Naive thymus-derived CD4-positive, alpha-beta T cell (primary cell): ENCODE measurements at places on chromosomes 6 and 20. TPM values are rescaled to one million over a fixed set of nuclear protein-coding genes. Genes with fewer than 3 reads are reported as not detected.

PLG gene
- total RNA-seq: 0.38 TPM

DNA sequence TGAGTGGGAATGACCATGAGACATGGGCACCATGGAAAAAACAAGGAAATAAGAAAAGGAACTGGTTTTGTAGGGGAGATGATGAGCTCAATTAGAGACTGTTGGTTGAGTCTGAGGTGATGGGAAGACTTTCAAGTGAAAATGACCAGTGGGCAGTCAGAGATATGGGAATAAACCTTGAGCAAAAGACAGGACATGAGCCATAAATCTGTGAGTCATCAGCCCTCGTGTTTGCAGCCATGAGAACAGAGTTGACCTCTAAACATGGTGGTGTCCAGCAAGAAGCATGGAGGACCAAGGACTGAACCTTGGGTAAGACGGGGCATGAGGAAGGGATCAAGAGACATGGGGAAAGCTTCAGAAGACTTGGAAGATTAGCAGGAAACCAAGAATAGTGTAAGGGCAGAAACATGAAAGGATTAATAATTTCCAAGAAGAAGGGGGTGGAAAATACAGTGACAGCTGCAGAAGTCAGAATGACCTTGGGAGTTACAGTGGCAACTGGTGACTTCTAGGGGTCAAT lies 280.6 kb upstream of the PRDM1 start:
- H3K36me3 ChIP-seq: no peaks in the 10 kb centered on the region
- no peaks in the 10 kb centered on the region for H3K27me3 ChIP-seq
- H3K4me3 ChIP-seq: no peak overlapping the region
- DNase-seq: no peak

DNA sequence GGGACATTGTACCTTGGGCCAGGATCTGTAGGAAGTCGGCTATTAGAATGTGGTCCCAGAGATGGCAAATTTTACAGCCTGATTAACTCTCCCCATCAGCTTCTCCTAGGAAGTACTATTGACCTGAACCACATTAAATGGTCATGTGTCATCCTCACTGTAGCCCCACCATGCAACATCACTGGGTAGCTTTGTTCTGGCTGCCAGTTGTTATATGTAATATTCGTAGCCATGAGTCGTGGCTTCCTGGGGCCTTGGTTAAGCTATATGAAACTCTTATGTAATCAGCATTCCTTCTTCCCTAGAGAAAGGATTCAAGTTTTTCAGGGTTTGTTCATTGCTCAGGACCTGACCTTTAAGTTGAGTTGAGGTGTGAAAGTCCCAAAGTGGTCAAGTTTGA lies 125.7 kb downstream of the ANKS1A start:
- H3K27me3 ChIP-seq: no peaks in the 10 kb centered on the region
- DNase-seq: no peak
- no peak overlapping the region for H3K27ac ChIP-seq
- H3K4me1 ChIP-seq: no peaks in the 10 kb centered on the region
- no peaks in the 10 kb centered on the region for H3K36me3 ChIP-seq
- H3K4me3 ChIP-seq: no peak overlapping the region

DNA sequence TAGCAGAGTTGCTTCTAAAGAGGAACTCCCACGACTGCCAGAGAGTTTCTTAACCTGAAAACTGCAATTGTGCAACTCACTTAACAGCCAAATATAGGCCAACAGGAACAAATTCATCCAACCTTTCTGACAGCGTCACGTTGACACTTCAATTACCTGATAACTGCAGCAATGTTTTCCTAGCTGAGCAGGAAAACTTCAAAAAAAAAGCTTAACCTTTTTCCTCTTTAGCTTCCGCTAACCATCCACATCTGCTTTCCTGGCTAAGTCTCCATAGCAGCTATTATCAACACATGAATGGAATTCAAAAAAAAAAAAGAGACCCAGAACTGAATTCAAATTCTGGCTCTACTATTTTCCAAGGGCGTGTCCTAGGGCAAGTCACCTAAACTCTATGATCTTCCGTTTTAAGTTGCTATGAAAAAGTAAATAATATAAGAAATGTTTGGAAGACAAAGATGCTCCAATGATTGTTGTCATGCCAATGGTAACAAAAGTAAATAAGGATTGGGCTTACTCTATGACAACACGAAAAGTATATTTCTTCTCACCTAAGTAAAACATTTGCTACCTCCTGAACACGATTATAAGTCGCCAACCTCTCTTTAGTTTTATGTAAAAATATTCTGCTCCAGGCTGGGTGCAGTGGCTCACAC lies 524.6 kb upstream of the JARID2 start:
- H3K4me3 ChIP-seq: no peak overlapping the region
- no peaks in the 10 kb centered on the region for H3K27me3 ChIP-seq
- no peaks in the 10 kb centered on the region for H3K36me3 ChIP-seq
- no peak for DNase-seq

DNA sequence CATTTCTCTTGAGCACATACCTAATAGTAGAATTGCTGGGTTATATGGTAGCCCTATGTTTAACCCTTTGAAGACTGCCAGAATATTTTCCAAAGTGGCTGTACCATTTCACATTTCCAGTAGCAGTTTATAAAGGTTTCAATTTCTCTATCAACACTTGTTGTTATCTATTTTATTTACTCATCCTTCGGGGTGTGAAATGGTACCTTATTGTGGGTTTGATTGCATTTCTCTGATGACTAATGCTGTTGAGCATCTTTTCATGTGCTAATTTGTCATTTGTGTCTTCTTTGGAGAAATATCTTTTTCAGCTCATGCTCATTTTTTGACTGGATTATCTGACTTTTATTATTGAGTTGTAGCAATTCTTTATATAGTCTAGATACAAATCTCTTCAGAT lies 5.4 kb downstream of the ENPP4 start:
- no peak overlapping the region for H3K27ac ChIP-seq
- no peaks in the 10 kb centered on the region for H3K27me3 ChIP-seq
- H3K4me3 ChIP-seq: no peak overlapping the region
- DNase-seq: no peak
- H3K4me1 ChIP-seq: peaks cover 5% of the 10 kb centered on the region
- H3K36me3 ChIP-seq: no peaks in the 10 kb centered on the region

- no peak overlapping the region for H3K27ac ChIP-seq
- H3K4me1 ChIP-seq: no peaks in the 10 kb centered on the region
- no peak overlapping the region for H3K4me3 ChIP-seq
- H3K27me3 ChIP-seq: no peaks in the 10 kb centered on the region
- H3K36me3 ChIP-seq: no peaks in the 10 kb centered on the region
Measured at GRCh38 chr20:51574248-51575033, 31.9 kb upstream of the NFATC2 start.
